ENCODE measurements at places on chromosomes 4 and X.

DNA sequence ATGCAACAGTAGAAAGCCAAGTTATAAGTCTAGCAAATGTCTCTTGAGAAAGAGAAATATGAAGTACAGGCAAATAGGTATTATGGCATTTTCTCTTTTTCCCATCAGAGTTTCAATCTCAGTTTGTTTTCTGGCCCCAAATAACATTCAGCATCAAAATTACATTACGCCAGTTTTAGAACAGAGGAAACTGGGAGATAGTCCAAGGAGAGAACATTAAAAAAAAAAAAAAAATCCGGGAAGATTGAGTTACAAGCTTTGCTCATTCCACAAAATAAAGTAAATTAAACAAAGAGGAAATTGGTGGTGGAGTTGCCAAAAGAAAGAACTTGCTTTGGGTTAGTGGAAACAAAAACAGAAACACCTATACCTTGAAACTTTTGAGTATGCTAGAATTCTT lies 50.4 kb upstream of the IL13RA2 start:
- no peak for DNase-seq

GRCh38 chr4:153204728-153205648 lies 745 bp downstream of the TRIM2 start:
- no peak for DNase-seq

GRCh38 chr4:99878604-99879003 lies 15.6 kb downstream of the LAMTOR3 start:
- DNase-seq: no peak

DNA sequence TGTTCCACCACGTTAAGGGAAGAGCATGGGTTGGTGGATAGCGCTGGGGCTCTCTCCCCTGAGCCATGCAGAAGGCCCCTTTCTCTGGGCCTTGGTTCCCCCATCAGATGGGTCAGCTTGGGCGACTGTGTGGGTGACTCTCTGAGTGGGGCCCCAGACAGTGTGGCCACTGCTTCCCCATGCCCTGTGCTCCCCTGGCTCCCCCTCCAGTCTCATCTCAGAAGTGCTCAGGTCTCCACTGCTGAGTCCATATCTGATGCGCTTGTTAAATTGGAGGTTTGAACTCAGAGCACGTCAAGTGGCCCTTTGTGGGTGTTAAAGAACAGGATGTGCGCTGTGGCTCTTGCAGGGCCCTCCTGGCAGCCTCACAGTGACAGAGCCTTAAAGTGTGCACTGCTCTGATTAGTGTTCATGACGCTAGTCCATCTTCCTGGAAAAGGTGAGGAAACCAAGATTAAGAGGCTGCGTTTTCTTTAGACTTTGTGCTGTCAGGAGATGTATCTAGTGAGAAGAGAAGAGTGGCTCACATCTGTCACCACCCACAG lies 59.8 kb downstream of the NELFA start:
- DNase-seq: no peak

- DNase-seq: no peak
Measured at GRCh38 chr4:3472411-3473141, 9.5 kb downstream of the DOK7 start.

- DNase-seq: no peak
Measured at GRCh38 chr4:89142691-89143669, 31.6 kb downstream of the TIGD2 start.

- DNase-seq: peak; percentile 31
Measured at GRCh38 chr4:87849612-87850011, 16.8 kb downstream of the MEPE start.

DNA sequence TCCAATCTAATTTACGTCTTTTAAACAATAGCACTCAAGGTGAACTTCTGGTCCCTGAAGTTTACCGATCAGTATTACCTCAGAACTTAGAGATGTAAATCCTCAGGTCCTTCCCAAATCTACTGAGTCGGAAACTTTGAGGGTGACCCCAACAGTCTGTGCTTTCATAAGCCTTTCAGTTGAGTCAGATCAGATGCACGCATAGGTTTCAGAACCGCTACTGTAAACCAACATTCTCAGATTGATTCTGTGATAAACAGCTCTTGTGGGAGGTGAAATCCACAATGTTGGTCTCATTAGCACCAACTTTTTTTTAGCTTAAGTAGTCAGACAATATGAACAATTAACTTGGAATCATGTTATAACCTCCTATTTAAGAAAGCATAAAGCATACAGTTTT lies 86.0 kb downstream of the WWC2 start:
- peak; percentile 97 for DNase-seq

- no peak for DNase-seq
Measured at GRCh38 chr4:155762334-155762733, 3.5 kb downstream of the GUCY1B1 start.

DNA sequence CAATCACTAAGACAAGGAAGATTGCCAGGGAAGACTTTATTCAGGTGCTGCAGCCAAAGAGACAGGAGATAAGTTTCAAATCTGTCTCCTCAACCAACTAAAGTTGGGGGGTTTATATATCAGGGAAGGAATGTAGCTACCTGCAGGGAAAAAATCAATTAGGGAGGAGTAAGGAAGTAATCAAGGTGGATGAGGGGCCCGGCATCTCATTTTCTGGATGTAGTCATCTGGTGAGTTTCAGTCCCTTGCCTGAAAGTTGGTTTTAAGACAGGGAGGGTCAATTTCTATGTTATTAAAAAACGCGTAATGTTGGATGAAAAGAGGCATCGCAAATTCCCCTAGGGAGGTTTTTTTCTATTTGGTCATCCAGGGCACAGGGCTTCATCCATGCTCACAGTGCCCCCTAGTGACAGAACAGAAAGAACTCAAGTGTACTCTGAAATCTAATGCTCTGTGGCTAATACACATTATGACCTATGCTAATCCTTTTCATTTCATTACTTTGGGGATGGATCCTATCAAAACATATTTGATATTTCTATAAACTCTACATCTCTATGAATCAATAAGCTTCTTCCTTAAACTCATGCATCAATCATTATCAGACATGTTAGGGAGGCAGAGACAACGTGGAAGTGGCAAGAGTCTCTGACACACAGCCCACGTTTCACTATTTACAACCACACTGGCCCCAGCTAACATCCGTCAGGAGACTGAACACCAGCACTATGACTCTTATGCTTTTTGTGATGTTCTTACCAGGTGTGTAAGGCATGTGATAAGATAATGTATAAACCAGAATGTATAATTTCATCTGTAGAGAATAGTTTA lies 1577.0 kb upstream of the TENM3 start:
- DNase-seq: peak; percentile 41

DNA sequence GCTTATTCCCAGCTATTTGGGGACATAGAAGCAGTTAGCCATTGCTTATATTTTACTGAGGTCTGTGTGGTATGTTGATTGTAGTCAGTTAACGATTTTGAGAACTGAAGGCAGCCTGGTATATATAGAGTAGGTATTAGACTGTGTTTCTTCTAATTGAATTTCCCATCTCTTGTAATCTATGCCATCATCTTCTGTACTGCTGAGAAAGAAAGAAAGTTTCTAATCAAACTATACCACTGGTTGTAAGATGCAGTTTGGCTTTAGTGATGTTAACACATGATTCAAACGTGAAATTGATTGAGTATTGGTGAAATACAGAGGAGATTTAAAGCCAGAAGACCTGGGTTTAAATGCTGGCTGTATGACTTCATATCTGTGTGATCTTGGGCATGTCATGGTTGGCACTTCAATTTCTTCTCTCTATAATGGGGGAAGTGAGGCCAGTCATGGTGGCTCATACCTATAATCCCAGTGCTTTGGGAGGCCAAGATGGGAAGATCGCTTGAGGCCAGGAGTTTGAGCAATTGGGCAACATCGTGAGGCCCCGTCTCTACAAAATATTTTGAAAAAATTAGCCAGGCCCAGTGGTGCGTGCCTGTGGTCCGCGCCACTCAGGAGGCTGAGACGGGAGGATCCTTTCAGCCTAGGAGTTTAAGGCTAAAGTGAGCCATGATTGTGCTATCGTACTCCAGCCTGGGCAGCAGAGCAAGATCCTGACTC lies 11.6 kb downstream of the HTT start:
- no peak for DNase-seq

DNA sequence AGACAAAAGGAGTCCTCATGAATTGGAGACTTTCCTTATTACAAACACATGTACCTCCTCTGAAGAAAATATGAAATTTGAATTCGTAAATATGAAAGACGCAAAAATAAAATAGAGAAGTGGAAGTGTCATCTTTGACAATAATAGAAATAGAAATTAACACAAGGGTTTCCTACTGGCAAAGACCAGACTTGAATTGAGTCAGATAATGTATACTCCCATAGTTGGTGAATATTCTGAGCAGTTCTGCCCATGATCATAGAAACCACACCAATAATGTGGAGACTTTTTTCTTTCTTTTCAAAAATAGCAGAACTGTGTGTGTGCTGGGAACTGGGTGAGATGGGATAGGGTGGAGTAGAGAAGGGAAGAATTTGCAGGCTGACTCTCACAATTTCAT lies 277.7 kb upstream of the TET2 start:
- DNase-seq: no peak

GRCh38 chr4:37715889-37716402 lies 29.8 kb upstream of the RELL1 start:
- peak; percentile 62 for DNase-seq

- DNase-seq: no peak
Measured at GRCh38 chr4:170270628-170271027, 180.9 kb upstream of the AADAT start.

DNA sequence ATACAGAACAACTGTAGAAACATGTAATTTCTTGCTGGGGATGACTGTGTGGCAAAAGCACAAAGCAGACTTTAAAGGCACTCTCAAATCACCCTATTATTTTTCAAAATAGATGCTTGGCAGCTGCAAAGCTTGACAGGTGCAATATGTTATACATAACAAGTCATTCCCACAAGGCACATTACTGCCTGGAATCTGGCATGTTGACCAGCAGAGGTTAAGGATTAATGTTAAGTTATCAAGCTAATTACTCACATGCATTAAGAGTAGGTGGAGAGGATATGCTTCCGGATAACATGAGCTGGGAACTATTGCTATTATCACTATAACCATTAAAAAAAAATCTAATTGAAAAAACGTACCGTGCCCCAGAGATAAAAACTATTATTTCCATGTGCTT lies 17.8 kb downstream of the ANOS1 start:
- DNase-seq: no peak

- DNase-seq: no peak
Measured at GRCh38 chr4:33628296-33628695, 2616.0 kb downstream of the ARAP2 start.

DNA sequence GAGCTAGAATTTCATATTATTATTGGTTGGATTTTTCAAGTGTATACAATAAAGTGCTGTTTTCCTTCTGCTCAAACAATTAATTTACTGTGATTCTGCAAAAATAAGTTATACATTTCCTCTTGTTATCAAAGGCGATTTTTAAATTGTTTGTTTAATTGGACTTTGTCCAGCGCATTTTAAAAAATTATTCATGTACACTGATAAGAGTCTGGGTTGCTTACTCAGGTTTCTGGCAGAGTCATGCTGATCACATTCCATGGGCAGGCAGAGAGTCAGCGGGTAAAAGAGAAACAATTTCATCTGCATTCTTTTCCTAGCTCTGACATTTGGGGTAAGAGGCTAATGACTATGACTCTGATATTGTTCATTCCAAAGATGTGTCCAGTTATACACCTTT lies 8.9 kb downstream of the FAT4 start:
- DNase-seq: peak; percentile 82

GRCh38 chr4:107719207-107719921 lies 670 bp downstream of the PAPSS1 start:
- DNase-seq: peak; percentile 46

- no peak for DNase-seq
Measured at GRCh38 chr4:1477045-1477840, 71.0 kb upstream of the NKX1-1 start.

DNA sequence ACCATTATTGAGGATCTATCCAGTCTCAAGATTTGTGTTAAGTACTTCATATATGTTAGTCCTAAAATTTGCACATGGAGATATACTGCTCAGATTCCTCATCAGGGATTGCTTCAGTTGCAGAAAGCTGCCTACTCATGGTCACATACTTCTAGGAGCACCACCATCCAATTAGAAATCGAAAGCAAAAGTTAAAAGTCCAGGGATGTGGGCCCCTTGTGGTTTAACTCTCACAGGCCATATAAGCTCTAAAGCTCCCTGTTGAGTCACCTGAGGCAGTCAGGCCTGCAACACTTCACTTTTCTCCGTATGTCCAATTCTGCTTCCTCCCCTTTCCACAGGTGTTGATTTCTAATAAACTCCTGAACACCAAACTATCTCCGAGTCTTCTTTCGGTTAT lies 84.2 kb downstream of the CNOT6L start:
- peak; percentile 50 for DNase-seq

DNA sequence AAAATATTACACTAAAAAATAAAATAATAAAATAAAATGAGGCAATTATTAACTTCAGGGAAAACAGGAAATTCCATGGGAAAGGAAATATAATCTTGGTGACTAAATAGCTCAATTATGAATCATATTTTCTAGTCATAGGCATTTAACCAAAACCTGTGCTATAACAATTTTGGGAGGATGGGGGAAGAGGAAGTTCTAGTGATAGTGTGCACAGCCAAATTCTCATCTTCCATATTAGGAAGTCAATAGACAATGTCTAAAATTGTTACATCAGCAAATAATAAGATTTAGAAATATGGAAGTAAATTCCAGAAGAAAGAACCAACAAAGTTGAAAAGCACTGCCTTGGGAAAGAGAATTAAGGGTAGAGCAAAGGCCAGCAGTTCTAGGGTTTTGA lies 2.8 kb downstream of the AWAT2 start:
- DNase-seq: no peak

DNA sequence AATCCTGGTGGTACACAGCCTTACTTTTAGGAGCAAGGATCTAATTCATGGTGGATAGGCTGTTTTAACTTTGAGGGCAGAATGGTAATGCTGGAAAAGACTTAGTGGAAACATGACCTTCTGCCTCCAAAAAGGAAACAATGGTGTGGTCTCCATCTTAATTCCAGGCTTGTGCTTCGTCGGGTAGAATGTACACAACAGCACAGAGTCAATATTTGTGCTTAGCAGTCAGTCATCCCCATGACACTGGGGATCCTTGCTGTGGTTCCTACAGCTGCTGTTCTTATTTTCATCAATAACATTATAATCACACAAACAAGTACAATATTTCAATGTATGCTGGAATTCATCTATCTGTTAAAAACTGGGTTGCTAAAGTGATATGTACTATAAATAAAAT lies 104.4 kb downstream of the HHIP start:
- no peak for DNase-seq

GRCh38 chr4:53633608-53634007 lies 42.3 kb upstream of the LNX1 start:
- no peak for DNase-seq

GRCh38 chr4:6154875-6155274 lies 45.5 kb downstream of the JAKMIP1 start:
- DNase-seq: no peak

- peak; percentile 16 for DNase-seq
Measured at GRCh38 chr4:82951196-82951595, 50.7 kb downstream of the THAP9 start.

- DNase-seq: no peak
Measured at GRCh38 chr4:140243278-140243753, 89.3 kb upstream of the MAML3 start.

GRCh38 chr4:186216465-186217024 lies 10.8 kb upstream of the KLKB1 start:
- no peak for DNase-seq
